HT1080 (cell line): ENCODE measurements at places on chromosomes 7 and 10.
A peak's percentile ranks its signal among the peaks of the same experiment; 100 is the strongest.

DNA sequence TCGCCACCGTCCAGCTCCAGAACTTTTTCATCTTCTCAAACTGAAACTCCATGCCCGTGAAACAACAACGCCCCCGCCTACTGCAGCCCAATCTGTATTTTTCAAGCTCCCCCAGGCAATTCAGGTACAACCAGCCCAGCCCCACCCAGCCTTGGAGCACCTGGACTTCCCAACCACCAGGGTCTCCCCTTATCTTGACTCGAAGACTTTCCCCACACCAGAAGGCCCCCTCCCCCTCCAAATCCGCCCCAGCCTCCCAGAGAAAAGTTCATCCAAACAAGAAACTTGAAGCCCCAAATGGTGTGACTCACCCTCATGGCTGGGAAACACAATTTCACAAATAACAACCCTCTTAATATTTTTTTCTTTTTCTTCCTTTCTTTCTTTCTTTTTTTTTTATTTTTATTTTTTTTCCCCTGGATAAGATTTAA, 10.6 kb downstream of the ZCCHC24 start:
- peak; percentile 58 for DNase-seq

GRCh38 chr10:11586170-11586569, 25.3 kb downstream of the USP6NL start:
- DNase-seq = peak; percentile 41

GRCh38 chr7:20095436-20095835, 121.7 kb downstream of the MACC1 start:
- no peak for DNase-seq

DNA sequence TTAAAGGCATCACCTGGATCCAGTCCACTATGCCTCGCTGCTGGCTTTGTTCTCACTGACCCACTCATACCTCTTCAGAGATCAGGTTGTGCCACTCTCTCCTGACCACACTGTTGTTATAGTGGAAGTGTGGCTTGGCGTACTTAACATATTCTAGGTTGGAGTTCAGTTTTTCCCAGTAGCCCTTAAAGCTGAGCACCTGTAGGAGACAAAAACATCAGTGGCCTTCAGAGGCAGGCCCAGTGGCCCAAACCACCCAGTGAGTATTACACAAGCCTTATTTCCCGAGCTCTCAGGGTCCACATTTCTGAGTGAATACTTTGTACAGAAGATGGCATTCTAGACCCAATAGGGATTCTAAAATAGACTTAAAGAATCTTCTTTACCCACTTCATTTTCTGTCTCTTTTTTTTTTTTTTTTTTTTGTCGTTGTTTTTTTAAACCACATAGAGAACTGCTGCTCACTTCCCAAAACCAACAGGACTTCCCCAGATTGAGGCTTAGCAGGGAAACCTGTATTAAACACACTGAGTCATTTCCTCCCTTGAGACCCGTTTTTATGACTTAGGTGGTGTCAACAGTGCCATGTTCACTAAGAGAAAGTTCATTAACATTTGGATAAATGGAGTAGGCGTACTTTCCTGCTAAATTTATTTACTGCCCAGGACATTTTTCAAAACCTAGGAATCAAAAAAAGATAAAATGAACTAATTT, 85.8 kb downstream of the GSAP start:
- DNase-seq = peak; percentile 84

DNA sequence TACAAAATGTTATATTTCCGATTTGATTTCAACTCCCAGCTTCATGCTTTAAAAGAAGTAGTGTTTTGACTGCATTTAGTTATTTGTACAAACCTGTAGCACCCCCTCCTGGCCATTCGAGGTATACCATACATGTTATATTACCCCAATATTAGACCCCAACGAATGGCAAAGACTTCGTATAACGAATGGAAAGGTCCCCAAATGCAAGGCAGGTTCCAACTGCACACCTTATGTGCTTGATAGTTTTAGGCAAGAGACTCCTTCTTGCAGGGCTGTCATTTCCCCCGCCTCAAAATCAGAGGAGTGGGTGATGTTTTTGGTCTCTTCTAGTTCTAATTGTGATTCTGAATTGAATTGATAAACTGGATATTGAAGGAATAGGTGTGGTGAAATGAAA, 101.1 kb upstream of the TARP start:
- DNase-seq = peak; percentile 20
